ENCODE measurements at places on chromosomes 5 and 9.

- no peak for DNase-seq
Measured at GRCh38 chr9:125341566-125341965, 79.9 kb downstream of the GAPVD1 start.

GRCh38 chr9:102445181-102445747, 549.9 kb upstream of the CYLC2 start:
- no peak for DNase-seq

DNA sequence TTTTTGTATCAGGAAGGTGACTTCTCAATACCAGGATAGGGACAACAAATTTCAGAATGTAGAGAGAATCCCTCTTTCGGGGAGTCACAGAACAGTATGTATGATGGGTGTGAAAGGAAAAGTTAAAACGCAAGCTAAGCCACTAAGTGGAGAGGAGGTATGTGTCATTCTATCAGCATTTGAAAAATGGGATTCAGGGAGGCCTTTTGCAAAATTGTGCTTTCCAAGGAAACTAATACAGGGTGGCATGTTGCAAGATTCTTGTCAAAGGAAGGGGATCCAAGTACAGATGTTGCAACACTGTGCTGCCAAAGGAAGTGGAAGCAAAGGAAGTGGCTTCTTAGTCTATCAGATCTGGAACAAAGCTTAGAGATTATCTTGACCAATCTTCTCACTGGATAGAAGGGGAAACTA, 12.6 kb upstream of the TNIP1 start:
- peak; percentile 79 for DNase-seq

DNA sequence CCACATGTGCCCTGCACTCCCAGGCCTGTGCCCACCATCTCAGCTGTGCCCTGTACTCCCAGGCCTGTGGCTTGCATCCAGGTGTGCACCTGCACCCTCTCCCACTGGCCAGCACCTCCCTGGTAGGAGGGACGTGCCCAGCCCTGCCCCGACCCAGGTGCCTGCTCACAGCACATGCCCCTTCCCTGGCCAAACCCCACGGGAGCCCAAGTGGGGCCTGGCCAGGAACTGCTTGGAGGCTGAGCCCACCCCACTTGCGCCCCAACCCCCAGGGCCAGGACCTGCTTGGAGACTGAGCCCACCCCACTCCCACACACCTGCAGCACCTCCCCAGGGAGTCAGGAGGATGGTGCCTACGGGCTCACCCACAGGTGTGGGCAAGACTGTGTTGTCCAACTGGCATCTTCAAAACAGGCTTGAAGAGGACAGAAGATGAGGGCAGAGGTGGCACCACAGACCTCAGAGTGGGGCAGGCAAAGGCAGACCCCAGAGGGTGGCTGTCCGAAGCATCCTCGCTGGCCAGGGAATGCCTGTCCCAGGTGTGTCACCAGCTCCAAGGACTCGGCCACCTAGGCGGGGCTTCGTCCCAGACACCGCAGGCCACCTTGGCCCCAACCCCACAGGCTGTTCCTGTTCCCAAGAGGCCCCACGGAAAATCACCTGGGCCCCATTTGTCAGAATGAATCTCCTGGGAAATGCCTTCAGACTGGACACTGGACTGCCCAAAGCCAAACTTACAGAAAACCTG, 10.8 kb downstream of the ZDHHC11B start:
- DNase-seq, result no peak

GRCh38 chr5:77981820-77982219, 205.7 kb upstream of the TBCA start:
- DNase-seq, result no peak

DNA sequence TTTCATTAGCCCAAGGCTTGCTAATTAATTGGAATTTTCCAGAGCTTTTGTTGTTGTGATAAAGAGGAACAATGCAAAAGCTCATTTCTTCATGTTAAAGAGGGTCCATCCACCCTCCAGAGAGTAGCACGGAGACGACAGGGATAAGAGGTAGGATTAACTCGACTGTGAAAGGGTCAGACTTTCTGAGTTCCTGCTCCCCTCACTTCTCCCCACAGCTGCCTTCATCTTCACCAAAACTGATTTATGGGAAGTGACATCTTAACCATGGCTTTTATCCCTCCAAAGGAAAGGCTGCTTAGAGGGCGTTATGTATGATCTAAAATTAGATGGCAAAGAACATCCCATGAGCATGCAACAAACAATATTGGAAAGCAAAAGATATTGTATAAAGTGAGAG, 135.5 kb downstream of the GLIS3 start:
- DNase-seq, result no peak

DNA sequence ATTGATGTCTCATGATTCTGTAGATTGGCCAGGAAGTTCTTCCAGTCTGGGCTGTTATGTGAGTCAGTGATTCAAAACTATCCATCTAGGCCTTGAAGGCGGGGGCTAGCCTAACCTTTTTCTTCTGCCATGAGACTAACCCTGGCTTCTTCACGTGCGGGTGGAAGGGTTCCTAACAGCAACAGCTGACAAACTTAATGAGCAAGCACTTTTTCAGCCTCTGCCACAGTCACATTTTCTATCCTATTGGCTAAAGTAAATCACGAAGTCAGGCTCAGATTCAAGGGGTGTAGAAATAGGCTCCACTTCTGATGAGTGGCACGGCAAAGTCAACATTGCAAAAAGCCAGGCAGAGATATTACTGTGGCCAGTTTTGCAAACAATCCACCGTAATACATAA, 68.4 kb downstream of the STK32A start:
- DNase-seq, result no peak

GRCh38 chr5:40571729-40572128, 108.0 kb upstream of the PTGER4 start:
- no peak for DNase-seq

DNA sequence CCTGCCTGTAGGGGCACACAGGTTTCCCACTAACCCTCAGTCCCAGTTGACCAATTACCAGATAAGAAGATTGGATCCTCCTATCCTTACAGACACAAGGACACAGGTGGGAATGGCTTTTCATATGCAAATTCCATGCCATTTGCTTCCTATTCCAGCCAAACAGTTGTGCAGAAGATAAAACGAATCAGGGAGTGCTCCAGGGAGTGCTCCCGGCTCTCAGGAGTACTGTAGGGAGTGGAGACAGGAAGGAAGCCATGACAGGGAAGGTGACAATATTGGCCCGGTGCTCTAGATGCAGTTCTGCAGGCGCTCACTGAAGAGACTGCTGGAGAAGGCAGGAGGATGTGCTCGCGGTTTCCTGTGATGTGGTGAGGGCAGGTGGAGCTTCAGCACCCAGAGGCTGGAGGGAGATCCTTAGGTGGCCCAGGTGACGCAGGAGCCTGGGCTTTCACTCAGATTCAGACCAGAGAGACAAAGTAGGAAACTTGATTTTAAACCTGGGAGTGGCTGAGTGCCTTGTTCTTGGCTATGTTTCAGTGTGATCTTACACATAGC, 260.0 kb downstream of the AUH start:
- DNase-seq, result no peak

DNA sequence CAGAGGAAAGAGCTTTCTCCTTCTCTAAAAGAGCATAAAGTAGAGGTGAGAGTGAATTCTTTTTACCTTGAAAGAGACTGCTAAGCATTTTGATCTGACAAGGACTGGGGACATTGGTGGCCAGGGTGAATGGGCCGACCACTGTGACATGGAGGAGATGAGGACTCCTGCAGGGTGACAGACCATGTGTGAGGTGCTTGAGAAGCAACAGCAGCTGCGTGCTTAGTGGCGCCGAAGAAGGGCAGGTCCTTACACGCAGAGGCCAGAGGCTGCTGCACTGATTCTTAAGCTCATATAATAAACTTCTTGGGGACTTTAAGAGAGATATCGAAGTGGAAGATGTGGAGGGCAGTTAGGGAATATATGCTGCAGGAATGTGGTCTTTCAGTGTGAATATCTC, 8.7 kb upstream of the JAKMIP2 start:
- no peak for DNase-seq

DNA sequence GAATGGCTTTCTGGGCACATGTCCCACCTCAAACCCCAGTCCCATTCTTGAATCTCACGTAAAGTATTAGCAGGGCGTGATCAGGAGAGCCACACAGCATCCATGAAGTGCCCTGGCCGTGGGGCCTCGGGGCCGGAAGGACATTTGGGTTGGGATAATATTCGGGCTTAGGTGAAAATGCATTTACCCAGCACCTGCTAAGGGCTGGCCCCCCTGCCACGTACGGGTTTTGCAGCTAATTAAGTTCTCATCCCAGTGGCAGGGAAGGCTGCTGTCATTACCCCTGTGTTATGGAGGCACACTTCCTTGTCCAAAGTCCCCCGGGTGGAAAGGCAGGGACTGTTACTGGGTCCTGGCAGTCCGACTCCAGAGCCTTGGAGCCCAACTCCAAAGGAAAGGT, 29.0 kb downstream of the ROPN1L start:
- DNase-seq, result no peak

GRCh38 chr5:140109759-140110645, 3.9 kb upstream of the PURA start:
- DNase-seq, result no peak

DNA sequence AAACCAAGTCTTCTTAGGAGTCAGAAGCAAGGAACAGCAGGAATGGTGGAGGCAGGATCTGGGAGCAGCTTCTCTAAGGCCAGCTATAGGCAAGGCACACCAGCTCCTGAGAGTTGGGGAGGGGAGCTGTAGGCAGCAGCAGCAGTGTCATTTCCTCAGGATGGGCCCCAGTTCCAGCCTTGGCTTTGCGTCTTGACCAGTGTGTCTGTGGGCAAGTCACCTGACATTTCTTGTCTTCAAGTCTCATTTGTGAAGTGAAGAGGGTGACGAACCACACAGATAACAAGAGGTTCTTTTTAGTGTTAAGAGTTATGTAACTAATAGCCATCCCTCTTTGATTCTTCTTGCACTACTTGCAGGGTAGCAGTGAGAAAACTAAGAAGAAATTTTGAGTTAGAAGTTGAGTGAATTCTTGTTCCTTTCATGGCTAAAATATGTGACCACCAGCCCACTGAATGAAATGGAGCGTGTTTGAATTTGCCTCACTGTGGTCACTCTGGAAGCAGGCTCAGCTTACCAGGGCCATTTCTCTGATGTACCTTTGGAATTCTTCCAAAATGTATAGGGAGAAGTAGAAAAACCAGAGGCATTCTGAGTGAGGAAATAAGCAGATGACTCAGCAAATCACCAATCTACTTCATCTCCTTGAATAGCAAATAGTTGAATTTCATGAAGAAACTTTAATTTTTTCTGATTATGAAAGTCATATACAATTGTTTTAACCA, 42.4 kb downstream of the RHOBTB3 start:
- DNase-seq, result no peak

GRCh38 chr5:179054036-179054785, 6.0 kb upstream of the ZNF354C start:
- no peak for DNase-seq

GRCh38 chr5:62494772-62495171, 82.2 kb downstream of the IPO11 start:
- DNase-seq, result no peak

DNA sequence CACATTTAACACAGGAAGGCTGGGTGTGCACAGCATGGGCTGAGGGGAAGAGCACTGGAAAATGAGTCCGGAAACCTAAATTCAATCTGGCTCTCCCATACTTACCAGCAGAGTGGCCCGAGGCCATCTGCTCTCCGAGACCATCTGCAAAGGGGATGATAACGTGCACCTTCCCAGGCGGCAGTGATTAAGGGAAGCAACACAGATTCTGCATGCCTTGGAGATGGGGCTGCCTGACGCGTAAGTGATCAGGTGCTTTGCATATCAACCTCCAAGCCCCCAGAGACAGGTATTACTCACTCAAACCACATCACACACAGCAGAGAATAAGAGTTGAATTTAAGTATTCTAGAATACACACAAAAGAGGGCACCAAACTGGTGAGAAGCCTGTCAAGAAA, 9.1 kb downstream of the EPB41L4B start:
- DNase-seq, result no peak

DNA sequence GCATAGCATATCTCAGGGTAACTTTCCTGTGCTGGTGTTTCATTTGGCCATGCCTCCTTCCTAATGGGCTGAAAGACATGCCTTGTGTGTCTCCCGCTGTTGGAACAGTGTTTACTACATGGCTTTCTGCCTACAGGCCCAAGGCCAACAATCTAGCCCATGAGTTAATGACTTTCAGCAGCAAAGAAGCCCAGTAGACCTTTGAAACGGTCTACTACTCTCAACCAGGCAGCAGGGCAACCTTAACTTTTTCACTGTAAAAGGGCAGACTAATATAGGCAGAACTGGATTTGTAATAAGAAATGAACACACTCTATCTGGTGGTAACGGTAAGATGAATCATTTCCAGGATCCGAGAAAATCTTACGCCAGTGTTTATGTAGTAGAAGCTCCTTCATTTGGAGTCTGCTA, 21.0 kb downstream of the C5orf15 start:
- DNase-seq, result no peak

GRCh38 chr5:132463811-132464155, 26.8 kb downstream of the IRF1 start:
- DNase-seq, result no peak

- DNase-seq, result no peak
Measured at GRCh38 chr9:125304273-125304672, 42.6 kb downstream of the GAPVD1 start.

DNA sequence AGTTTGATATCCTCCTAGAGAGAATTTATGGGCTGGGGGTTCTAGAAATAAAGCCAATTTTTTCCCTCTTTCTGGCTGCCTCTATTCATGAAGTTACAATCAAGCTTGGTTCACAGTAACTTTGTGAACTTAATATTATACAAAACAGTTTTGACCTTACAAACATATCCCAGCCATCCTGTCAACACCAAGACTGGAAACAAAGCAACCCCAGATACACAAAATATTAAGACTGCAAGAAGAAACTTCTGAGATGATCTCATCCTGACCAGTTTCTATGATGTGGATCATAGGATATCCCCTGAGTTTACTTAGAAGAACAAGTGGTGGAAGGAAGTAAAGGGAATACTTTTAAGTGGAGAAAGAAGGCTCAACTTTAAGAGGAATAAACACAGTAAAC, 28.3 kb upstream of the CER1 start:
- no peak for DNase-seq

DNA sequence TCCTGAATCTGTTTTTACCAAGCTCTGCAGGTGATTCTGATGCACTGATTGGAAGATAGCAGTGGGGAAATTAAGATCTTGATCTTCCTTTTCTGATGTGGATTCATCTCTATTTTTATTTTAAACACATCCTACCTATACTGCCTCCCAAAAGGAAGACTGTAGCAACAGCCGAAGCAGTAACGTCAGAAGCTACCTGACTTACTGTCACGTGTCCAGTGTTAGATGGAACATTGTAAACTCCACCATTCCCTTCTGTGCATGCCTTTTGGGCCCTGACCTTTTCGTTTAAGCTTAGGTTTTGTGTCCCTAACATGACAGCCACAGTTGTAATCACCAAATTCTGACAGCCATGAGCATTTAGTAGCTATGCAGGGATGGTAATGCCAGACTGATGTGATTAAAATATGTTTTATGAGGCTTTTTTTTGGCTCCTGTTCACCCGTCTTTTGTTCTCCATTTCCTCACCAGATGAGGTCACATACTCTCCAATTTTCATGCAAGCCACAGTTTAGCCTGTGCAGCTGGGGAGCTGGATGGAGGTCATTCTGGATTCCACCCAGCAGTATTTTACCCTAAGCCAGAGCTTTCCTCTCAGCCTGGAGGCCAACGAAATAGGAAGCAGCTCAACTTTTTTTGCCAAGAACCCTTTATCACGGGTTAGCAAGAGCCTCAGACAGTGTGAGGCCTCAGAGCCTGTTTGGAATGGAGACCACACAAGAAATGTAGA, 15.6 kb upstream of the FOXD1 start:
- no peak for DNase-seq

All from right atrium auricular region (tissue), 2 donors.